GM23338 (cell line): ENCODE measurements at places on chromosomes 4 and X. TPM values are rescaled to one million over a fixed set of nuclear protein-coding genes. Genes with fewer than 3 reads are reported as not detected.
A peak's percentile ranks its signal among the peaks of the same experiment; 100 is the strongest.

DNA sequence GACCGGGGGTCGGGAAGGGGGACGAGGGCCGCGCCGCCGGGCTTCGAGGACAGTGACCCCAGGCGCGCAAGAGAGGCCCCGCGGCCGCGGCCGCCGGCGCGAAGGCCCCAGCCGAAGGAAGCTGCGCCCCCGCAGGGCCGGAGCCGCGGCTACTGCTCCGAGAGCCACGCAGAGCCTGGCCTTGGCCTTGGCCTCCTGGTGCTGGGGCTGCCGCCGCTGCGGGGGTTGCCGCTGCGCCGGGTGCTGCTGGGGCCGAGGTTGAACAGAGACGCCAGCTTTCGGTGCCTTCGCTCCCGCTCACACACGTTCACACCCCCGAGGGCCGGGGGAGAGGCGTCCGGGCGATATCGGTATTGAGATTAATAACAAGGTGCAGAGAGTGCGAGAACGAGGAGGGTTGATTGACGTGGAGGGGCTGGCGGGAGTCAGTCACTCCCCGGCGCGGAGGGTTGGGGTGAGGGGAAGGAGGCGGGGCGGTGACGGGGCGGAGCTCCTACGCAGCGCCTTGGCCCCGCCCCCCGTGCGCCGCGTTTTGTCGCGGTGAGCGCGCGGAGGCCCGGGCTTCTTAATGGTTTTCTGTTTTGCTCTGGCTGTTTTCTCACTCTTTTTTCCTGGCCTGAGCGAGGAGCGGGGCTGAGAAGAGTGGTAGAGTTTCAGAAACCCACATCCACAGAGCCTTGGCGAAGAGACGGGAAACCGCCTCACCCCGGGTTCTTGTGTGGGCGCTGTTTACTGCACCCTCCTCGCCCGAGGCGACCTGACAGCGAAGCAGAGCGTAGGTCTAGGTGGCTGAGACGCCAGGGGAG, 878 bp upstream of the CNOT6L start:
- peak overlapping the region; percentile 72; the same call in 1 of the 2 replicates for H3K27ac ChIP-seq
- no peaks in the 10 kb centered on the region for H3K36me3 ChIP-seq
- no peaks in the 10 kb centered on the region for H3K27me3 ChIP-seq
- H3K4me1 ChIP-seq: peaks cover 12% of the 10 kb centered on the region
- peak overlapping the region; percentile 95 for H3K4me3 ChIP-seq

- no peak overlapping the region for H3K27ac ChIP-seq
- peaks cover 42% of the 10 kb centered on the region for H3K27me3 ChIP-seq
Observed at GRCh38 chr4:828641-829271, 2.8 kb upstream of the CPLX1 start.

- no peaks in the 10 kb centered on the region for H3K27me3 ChIP-seq
- H3K36me3 ChIP-seq: no peaks in the 10 kb centered on the region
- H3K4me1 ChIP-seq: no peaks in the 10 kb centered on the region
- H3K27ac ChIP-seq: no peak overlapping the region
- no peak overlapping the region for H3K4me3 ChIP-seq
Observed at GRCh38 chrX:132592880-132593279, 104.0 kb upstream of the MBNL3 start.

The TRPC5OS gene
- not detected in 2 replicates for total RNA-seq

DNA sequence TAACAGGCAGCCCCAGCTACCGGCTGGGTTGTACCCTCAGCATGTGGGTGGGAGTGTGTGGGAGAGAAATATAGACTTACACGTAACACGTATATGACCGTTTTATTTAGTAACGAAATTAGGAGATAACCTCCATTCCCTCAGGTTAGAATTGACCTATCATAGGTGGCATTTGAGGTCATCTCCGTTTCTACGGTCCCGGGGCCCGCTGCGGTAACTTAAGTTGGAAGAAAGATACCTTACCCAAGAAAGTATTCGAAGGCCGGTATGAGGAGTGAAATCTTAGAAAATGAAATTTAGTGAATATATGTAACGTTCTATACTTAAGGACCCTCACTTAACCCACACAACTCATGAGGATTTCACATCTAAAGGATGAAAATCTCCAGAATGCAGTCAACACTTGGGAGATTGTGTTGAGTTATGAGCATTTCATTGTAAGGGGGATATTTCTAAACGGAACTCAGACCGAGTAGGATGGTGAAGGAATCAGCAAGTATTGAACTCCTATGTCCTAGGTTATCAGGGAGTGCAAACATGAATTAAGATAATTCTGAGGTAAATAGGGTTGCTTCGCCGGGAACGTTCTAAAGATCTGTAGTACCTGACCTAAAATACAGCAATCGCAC, 891 bp downstream of the CISD2 start:
- peak overlapping the region; percentile 60 for H3K4me3 ChIP-seq
- DNase-seq: peak; percentile 45
- H3K27ac ChIP-seq: peak overlapping the region; percentile 94
- peaks cover 24% of the 10 kb centered on the region for H3K4me1 ChIP-seq
- H3K36me3 ChIP-seq: no peaks in the 10 kb centered on the region; the same call in none of the 2 replicates

GRCh38 chr4:8906991-8907595, 35.5 kb upstream of the HMX1 start:
- no peaks in the 10 kb centered on the region for H3K4me1 ChIP-seq
- H3K4me3 ChIP-seq: no peak overlapping the region
- no peak overlapping the region for H3K27ac ChIP-seq
- H3K27me3 ChIP-seq: no peaks in the 10 kb centered on the region
- no peak for DNase-seq
- H3K36me3 ChIP-seq: no peaks in the 10 kb centered on the region

- H3K36me3 ChIP-seq: no peaks in the 10 kb centered on the region
- no peak overlapping the region for H3K27ac ChIP-seq
- DNase-seq: no peak
- H3K4me3 ChIP-seq: no peak overlapping the region
- no peaks in the 10 kb centered on the region for H3K27me3 ChIP-seq
- H3K4me1 ChIP-seq: no peaks in the 10 kb centered on the region
Observed at GRCh38 chr4:7659429-7660175, 224.9 kb upstream of the PSAPL1 start.

The SPANXN4 gene
- total RNA-seq: not detected in 2 replicates

GRCh38 chr4:26204249-26204825, 116.5 kb upstream of the RBPJ start:
- H3K27ac ChIP-seq: no peak overlapping the region
- H3K4me3 ChIP-seq: no peak overlapping the region
- no peak for DNase-seq
- H3K36me3 ChIP-seq: no peaks in the 10 kb centered on the region
- peaks cover 14% of the 10 kb centered on the region for H3K4me1 ChIP-seq

GRCh38 chrX:113275804-113276203, 435.2 kb upstream of the AMOT start:
- H3K36me3 ChIP-seq: no peaks in the 10 kb centered on the region
- H3K27ac ChIP-seq: no peak overlapping the region
- peak; percentile 3 for DNase-seq
